ENCODE measurements at places on chromosomes 16 and 17.

DNA sequence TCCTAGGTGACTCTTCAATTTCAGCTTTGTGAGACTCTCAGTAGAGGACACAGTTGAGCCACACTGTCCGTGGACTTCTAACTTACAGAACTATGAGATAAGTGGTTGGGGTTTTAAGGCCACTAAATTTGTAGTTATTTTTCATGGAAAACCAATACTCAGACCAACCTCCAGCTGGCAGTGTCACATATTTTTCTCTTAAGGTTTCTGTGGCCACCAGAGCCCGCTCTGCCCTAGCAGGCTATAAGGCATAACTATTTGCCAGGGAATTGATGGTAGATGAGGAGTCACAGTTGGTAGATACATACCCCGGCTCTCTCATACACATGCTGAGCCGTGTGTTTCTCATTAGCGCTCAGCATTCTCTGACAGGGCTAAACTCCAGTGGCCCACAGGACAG is 336.8 kb upstream of the MON1B start:
- DNase-seq: no peak

DNA sequence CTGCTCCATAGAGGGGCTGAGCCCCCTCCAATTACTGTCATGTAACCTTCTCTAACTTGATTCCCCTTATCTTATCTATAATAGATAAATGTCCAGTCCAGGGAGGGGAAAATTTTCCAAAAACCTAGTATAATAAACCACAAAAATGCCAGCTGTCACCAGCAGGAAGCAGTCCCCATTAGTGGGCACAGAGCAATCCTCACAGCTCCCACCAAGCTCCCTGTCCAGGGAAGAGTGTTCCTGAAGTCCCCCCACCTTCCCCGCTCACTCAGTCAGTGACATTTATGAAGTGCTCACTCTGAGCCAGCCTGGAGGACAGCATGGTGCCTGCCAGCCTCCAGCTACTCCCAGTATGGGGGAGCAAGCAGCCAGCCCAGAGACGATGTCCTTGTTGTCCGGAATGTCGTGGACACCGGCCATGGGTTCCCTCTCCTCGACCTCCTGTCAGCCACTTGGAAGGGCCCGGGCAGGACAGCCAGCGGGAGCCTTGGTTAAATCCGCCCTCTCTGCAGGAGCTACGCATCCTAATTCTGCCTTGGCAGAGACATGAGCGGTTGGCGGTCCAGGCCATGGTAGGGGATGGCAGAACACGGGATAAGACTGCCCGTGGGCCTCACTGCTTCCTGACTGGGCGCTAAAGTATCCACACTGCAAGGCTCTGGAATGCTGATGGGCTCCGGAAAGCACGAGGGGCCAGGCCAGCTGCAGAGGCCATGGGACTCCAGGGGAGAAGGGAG is 102.0 kb upstream of the CDH5 start:
- DNase-seq: no peak

- no peak for DNase-seq
These were observed 52.1 kb downstream of the SCNN1B start for GRCh38 chr16:23354246-23354645.

- DNase-seq: no peak
These were observed 16.3 kb downstream of the DNAI2 start for GRCh38 chr17:74290340-74290739.

- DNase-seq: peak; percentile 20
These were observed 9.8 kb upstream of the TBX2 start for GRCh38 chr17:61389670-61390478.

Data from NCI-H2081 (cell line).